Stimulated activated CD4-positive, alpha-beta T cell treated with anti-CD3 and anti-CD28 coated beads, Interleukin-15, amount 100 ng/mL, for 24 hours (primary cell): ENCODE measurements at places on chromosomes 12 and 14.
A peak's percentile ranks its signal among the peaks of the same experiment; 100 is the strongest.

DNA sequence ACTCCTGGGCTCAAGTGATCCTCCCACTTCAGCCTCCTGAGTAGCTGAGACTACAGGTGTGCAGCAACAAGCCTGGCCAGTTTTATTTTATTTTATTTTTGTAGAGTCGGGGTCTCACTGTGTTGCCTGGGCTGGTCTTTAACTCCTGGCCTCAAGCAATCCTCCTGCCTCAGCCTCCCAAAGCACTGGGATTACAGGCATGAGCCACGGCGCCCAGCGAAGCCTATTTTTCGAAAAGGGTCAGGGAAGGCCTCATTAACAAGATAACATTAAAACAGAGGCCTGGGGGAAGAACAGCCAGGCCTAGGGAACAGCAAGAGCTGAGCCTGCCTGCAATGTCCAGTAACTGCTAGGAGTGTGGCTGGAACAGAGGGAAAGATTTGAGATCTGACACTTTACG lies 36.1 kb upstream of the VRK1 start:
- no peak for DNase-seq

DNA sequence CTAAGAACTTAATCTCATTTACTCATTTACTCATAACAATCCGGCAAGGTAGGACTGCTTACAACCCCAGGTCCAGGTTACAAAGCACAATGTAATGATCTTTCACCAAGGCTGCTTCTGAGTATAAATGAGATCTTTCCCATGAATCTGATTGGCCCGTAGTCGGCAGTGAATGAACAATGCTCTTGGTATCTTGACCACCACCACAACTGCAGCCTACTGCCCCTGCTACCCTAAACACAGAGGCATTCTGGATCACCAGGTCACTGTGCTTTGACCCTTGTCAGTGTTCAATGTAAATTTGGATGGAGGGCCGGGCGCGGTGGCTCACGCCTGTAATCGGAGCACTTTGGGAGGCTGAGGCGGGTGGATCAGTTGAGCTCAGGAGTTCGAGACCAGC lies 15.9 kb downstream of the FAM181A start:
- DNase-seq = no peak

- no peak for DNase-seq
These were observed 80.9 kb downstream of the FRMD6 start for GRCh38 chr14:51732494-51733112.

DNA sequence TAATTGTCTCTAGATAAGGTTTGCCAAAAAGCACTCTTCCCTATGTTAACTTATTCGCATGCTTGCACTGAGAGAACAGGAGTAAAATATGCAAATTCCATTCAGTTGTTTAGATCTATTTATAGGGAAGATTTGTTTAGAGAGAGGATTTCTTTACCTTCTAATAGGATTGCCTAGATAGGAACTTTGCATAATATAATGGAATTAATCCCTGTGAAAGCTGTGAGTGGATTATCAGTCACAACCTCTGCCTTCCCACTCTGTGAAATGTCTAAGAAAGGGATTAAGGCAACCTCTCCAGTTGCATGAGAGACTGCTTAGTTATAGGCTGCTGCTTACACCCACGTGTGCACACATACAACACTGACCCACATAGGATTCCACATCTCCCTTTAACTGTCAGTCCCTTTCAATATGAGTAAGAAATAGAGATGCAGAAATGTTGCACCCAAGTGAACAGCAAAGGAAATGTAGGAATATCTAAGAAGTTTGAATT lies 83.2 kb downstream of the ALG10B start:
- DNase-seq = no peak

DNA sequence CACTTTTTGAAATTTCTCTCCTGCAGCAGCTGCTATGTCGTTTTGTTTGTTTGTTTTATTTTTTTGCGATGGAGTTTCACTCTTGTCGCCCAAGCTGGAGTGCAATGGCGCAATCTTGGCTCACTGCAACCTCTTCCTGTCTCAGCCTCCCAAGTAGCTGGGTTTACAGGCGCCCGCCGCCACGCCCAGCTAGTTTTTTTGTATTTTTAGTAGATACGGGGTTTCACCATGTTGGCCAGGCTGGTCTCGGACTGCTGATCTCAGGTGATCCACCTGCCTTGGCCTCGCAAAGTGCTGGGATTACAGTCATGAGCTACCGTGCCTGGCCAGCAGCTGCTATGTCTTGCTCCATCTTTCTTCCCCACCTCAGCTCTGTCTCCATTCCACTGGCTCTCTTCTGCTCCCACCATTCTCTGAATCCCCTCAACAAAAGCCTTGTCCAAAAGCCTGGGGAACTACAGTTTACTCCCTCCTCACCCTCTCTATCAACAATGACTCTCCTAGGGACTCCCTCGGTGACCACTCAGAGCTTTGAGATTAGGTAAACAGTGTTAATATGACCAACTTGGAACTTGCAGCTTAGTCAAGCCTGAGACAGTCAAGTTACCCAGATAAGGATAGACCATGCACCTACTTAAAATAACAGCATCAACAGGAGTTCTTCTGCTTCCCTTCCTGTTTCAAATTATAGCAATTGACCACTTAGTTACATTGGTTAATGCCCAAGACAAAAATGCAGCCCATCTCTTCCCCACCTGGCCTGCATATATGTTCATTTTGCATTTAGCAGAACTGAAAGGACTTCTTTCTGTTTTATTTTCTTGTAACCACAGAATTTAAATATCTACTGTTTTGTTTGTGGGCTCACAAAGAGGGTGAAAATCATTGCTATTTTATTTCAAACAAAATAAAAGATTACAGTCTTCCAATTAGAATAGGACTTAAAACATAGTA lies 189.0 kb upstream of the AMIGO2 start:
- DNase-seq = no peak

GRCh38 chr12:124496584-124496983 lies 70.8 kb downstream of the NCOR2 start:
- peak; percentile 35 for DNase-seq

- no peak for DNase-seq
These were observed 11.8 kb downstream of the SLC25A47 start for GRCh38 chr14:100334904-100335303.

DNA sequence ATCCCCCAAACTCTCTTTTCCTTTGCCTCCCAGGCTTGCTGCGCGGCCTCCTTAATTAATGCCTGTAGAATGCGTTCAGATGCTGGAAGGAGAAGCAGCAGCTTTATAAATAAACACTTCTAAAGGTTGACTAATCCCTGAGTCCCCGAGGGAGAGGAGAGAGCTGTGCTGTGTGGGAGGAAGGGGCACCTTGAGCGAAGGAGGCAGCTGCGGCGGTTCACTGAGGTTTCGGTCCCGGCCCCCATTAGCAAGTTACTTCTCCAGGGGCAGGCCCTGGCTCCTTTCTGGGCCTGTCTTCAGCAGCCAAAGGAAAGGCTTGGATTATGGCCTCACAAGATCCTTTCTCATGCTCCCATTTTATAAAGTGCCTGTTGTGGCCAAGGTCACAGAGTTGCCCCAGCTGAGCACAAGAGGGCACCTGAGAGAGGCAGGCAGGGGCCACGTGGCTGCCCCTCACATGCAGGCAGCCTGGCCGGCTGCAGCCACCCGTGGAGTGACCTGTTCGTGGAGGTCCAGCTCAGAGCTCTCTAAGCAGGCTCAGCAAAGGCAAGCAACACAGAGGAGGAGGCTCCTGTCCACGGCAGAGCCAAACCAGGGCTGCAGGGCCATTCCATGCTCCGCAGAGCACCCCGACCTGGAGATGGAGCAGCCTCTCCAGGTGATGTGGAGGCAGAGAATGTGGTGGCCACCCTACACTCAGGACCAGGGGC lies 15.0 kb upstream of the CACNA2D4 start:
- DNase-seq = no peak

DNA sequence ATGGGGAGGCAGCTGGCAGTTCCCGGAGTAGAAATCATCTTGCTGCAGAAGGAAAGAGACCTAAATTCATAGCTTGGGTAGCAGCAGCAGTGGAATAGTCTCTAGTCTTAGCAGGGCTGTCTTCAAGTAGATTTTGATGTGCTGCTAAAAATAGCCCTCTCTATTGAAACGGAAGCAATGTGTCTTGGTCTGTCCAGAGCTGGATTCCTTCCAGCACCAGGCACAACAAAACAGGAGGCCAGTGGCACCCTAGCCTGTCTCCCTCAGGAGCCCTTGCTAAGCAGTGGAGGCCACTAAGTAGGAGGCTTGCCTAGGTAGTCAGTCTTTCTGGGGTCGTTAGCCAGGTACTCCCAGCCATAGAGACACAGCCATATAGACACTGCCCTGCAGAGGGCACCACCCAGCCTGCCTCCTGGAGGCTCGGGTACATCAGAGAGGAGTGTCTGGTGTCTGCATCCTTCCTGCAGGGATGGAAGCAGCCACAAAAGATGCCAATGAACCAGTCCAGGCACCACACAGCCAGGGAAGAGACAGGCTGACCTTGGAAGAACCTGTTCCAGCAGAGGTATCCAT lies 97.5 kb downstream of the CRACR2A start:
- DNase-seq = peak; percentile 14

DNA sequence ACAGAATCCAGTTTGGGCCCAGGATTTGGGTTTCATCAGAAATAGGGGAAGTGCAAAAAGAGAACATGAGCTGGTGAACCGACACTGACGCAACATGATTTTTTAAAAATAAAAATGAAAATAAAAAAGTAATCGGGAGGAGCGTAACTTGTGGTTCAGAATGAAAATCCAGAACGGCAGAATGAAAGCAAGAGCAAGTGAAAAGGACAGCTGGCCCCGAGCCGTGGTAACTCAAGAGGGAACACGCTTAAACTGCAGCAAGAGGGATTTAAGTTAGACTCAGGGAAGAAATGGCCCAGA lies 1.6 kb downstream of the SLC6A12 start:
- no peak for DNase-seq

DNA sequence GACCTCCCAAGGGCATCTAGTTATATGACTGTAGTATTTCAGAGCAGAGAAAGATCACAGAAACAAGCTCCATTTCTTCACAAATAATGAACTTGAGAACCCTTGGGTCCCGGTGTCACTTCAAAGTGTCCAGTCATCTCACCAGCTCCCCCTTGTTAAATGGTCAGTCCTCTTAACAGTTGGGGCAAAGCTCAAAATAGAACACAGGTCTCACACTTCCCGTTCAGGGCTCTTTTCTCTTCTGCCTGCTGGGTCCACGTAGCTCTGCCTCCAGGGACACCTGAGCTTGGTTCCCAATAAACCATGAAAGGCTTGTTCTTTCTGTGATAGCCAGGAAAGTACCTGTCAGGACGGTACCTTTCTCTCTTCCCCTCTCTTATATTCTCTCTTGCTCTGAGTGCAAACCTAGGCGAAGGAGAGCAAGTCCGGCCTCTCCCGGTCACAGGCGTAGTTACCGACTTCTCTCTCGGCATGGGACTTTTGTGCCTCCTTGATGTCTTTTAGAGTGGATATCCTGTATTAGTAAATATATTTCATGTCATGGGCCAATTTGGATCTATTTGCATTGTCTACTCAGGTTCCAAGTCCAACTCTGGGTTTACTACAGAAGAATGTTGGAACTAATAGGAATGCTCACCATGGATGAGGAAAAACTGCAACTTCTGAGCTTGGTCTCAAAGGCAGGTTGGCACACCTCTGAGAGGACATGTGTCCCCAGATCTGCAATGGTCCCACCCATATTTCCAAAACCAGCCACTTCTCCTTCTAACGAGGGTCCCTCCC lies 118.8 kb upstream of the PARP11 start:
- DNase-seq = no peak

DNA sequence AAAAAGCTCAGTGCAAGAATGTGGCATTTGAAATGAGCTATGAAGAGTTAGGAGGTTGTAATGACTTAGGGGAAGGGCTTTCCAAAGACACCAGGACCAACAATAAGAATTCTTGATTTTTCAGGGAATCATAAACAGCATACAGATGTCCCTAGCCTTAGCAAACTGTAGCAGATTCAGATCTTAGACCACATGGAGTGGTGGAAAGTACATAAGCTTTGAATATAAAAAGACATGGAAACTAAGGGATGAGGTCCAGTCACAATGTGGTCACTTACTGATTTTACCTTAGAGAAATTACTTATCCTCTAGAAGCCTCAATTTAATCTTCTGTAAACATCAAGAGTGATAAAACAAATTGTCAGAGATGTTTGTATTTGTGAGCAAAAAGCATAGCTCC lies 186.6 kb downstream of the DUSP6 start:
- DNase-seq = no peak

DNA sequence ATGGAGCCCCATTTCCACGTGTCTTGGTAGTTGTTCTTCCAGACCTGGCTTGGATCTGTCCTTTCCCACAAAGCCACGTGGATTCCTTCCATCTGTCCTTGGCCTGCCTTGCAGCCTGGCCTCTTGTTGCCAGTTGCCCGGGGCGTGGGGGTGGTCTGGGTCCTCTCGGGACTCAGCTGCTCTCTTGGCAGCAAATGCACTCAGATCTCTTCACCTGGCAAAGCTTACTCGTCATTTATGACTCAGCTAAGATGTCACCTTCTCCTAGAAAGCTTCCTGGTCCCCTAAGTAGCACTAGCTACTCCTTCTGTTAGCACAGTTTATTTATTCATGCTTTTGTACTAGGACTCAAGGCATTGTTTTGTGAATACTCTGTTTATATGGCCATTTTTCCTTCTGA lies 13.6 kb downstream of the PLEKHG3 start:
- no peak for DNase-seq

- no peak for DNase-seq
These were observed 2.4 kb upstream of the SLC41A2 start for GRCh38 chr12:104960464-104960863.

DNA sequence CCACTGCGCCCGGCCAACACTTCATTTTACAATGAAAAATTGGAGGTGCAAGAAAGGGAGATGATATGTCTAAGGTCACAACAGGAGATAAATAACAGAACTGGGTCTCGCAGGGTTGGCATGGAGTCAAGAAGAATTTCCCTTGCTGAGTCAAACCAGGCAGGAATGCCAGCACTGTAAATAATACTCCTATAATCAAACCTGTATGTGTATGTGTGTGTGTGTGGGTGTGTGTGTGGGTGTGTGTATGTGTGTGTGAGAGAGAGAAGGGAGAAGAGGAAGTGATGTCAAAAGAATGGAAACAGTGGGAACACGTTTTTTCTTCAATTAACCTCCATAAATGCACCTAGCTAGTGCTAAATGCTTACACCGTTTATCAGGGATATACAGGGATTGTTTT lies 70.4 kb downstream of the TMEM116 start:
- DNase-seq = no peak

GRCh38 chr12:120327593-120327992 lies at the start of gene PLA2G1B:
PLA2G1B (minus strand) TSS chr12:120327779; CDS start chr12:120327753, 26 bp downstream.
- no peak for DNase-seq

DNA sequence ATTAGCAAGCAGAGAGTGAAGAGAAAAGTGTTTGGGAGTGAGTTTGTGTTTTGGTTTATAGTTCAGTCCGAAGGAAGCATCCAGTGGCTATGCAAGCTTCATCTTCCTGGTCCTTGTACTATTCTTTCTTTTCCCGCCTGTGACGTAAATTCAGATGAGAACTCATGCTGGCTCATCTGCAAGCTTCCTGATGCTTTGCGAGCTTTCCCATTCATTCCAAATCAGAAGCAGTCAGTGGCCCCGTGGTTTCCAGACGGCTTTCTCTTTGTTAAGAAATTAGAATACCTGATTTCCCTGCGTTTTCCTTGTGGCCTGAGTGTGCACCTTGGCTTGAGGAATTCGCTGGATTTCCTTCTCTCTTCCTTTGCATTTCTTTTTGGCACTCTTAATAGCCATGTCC lies 89.5 kb downstream of the TESC start:
- no peak for DNase-seq
